ENCODE measurements at places on chromosomes 4 and X.

DNA sequence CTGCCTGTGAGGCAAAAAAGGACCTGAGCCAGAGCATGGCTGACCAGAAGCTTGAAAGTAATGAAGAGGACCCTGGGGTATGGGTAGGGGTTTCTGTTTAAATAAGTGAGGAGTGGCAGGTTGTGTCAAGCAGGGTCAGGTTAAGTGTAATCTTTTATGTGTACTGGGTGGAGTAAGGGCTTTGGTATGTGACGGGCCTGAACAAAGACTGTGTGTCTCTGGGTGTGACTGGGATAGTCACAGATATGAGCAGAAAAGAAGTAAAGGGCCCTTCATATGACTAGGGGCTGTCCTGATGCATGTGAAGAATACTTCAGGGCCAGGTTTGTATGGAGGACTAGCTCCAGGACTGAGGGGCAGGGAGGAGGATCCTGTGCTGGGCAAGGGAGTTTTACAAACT, 82.4 kb downstream of the ITIH6 start:
- no peak for DNase-seq

DNA sequence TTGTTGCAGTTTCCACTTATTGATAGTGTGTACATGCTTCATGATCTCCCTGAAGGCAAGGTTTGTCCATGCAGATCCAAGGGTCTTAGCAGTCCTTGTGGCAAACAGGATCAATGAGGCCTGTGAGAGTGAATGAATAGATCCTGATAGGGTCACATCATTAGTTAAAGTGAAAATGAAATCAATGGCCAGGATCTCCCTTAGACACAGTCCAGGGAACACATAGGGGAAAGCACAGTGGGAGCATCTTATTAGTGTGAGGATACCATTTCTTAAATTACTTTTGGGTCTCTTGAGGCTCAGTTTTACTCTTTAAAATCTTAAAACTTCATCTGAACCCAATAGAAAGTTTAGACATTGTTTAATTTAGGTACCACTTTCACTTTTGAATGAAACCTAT, 59.3 kb downstream of the ARHGAP6 start:
- DNase-seq = no peak

DNA sequence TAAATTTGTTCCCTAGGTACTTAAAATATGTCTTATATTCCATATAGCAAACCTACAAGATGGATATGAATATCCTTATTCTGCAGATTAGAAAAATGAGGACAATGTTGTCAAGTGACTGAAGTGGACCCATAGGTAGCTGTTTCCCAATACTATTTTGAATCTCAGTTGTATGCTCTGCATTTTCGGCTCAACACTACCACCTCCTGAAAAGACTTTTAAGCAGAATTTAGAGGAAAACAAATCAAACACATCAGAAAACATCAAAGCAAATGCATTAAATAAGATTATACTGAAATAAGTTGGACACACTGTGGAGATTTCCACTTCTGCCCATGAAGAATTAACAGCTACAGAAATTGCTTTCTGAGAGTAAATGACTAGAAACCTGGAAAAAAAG, 488.7 kb downstream of the TRIML1 start:
- DNase-seq = no peak

DNA sequence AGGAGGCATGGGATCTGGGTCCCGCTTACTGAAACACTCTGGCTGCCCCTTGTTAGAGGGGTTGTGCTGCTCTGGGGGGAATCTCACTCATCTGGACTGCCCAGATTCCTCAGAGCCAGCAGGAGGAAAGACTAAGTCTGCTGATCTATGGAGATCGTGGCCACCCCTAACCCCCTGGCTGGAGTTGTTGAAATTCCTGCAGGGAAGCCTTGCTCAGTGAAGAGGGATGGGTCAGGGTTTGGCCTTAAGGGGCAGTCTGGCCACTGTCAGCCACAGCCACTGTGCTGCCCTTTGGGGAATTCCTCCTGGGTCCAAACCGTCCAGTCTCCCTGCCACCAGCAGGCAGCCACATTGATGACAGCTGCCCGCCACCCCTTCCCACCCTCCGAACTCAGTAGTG, 362.0 kb upstream of the AMOT start:
- no peak for DNase-seq

DNA sequence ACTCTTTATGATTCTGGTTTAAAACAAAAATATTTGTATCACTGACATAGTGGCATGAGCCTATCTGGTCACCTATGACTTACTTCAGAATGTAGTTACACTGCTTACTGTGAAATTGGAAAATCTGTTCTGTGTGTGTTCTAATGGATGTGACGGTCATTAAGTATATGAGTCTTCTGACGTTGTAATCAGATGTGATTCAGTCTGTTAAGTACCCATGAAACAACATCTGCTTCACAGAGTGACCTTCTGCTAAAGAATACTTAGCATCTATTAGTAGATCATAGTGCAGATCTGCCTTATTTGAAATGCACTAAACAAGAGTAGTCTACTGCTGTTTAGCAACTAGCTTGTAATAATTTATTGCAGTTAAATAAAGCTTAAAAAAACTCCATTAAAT, 317.1 kb downstream of the DCTD start:
- DNase-seq = no peak

Measured in stimulated activated CD8-positive, alpha-beta memory T cell treated with anti-CD3 and anti-CD28 coated beads, Interleukin-4, amount 100 ng/mL, for 1 hour (primary cell).